ENCODE measurements at places on chromosomes 1 and 21.

GRCh38 chr1:212072047-212072446 is 36.5 kb downstream of the DTL start:
- DNase-seq = no peak

- DNase-seq = no peak
These were observed 74.3 kb upstream of the CAPZB start for GRCh38 chr1:19559641-19560040.

- DNase-seq = no peak
These were observed 52.1 kb downstream of the ACBD3 start for GRCh38 chr1:226134170-226135058.

- DNase-seq = no peak
These were observed 210.7 kb upstream of the PTBP2 start for GRCh38 chr1:96510911-96511310.

GRCh38 chr21:39444421-39445180 is 977 bp downstream of the LCA5L start:
- DNase-seq = no peak

DNA sequence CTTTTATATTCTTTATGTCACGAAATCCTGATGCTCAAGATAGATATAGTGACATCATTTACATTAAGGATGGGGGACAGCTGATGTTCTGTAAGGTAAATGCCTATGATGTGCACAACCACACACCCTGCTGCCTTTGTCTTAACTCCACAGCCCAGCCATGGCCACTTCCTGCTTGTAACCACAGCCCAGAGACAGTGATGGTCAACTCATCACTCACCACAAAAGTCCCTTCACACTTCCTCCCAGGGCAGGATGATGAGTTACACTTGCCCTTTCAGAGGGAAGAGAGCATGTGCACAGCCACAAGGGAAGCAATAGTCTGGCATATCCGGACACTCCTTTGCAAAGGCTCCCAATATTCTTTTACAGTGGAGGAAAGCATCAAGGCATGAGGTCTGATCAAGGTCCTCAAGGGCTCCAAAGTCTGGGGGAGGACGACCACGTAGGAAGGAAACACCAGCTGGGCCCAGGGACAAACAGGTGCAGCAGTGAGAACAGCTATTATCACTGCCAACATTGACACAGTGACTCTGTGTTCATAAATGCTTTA is 53.8 kb downstream of the PLPP3 start:
- DNase-seq = peak; percentile 42

DNA sequence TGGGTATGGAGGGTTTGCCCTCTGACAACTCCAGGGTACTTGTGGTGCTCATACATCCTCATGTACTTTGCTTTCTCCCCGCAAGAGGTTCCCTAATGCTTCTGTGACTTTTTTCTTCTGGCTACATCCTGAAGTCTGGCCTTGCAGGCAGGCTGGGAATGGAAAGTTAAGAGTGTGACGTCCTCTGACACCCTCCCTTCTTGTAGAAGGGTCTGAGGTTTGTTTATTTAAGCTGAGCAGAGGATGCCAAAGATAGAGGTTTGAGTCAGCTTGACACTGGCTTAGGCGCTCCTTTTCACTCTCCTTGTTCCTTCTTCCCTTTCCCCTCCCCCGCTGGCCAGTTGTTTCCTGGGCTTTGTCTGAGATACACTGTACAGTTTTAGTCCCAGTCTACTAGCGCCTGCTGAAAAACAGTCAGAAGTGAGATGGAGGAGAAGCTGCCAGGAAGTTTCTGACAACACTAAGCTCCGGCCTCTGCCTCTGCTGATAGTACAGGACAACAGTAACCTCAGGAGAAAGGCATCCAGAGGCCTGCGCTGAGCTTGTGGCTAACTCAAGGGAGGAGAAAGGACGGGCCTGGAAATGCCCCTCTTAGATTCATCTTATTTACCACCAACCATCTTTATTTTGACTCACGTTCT is at the start of gene MACF1:
MACF1 (plus strand) TSS at position 255 of the 641 bp plus-strand sequence; CDS start at position 583, 328 bp downstream.
- DNase-seq = peak; percentile 36

GRCh38 chr1:8717148-8717547 is 100.3 kb downstream of the RERE start:
- DNase-seq = no peak

- no peak for DNase-seq
These were observed 2.7 kb downstream of the PIK3CD start for GRCh38 chr1:9654051-9654833.

DNA sequence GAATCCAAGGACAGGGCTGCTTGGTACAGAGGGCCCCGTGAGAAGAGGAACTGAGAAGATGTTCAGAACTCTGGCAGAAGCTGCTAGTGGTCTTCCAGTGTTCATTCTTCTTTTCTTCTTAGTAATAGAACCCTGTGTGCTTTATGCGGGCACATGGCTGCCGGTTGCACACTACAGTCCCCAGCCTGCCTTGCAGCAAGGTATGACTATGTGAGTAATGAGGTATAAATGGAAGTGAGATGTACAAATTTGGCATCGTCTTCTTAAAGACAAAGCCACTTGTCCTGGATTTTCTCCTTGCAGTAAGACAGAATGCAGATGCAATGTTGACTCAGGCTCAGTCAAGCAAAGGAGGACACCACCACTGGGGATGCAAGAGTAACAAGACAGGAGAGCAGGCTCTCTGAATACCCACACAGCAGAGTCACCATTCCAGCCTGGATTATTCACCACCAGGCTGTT is 15.0 kb upstream of the ATP1B1 start:
- DNase-seq = no peak
